ENCODE measurements at places on chromosomes 1 and 21. TPM values are rescaled to one million over a fixed set of nuclear protein-coding genes. Genes with fewer than 3 reads are reported as not detected.
A peak's percentile ranks its signal among the peaks of the same experiment; 100 is the strongest.

CFHR5 gene
- not detected for total RNA-seq

DNA sequence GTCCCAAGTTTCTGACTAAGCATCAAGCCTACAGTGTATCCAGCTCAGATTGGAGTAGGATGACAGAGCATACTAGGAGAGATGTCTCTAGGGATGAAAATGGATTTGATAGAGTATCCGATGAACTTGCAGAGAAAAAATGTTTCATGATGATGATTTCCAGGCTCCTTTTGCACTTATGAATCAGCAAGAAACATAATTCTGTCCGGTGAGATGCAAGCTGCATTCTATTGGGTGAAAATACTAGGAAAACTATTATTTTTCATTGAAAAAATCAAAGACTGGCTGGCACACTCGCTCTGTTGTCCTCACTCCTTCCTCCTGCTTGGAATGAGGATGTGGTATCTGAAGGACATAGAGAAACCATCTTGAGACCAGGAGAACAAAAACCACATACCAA, 35.4 kb upstream of the RAB3GAP2 start:
- no peak for DNase-seq

AMY1A gene
- not detected for total RNA-seq

TDRKH gene
- total RNA-seq = 10.1 TPM

OR2L13 gene
- not detected for total RNA-seq

DDOST gene
- total RNA-seq = 184 TPM

GRCh38 chr1:182520736-182521135, 68.3 kb downstream of the RNASEL start:
- peak; percentile 50 for DNase-seq

TFF2 gene
- not detected for total RNA-seq

GRCh38 chr1:6491081-6491449, 402 bp downstream of the PLEKHG5 start:
- no peak for DNase-seq

- DNase-seq = no peak
Measured at GRCh38 chr1:242187171-242187570, 188.3 kb upstream of the MAP1LC3C start.

CFAP141 gene
- total RNA-seq = not detected

DNA sequence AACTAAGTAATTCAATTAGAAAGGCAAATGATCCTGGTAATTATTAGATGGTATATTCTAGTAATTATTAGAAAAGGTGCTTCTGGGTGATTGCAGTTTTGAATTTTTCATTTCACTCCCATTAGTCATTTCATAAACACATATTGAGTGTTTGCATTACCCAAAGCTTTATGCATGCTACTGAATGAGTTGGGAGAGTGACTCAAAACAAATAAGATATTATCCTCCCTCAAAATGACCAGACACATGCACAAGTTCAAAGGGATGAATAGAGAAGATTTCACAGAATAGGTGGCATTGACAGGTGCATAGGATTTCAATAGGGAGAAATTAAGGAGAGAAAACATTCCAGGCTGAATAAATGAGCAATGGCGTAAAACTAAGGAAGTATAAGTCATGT, 84.7 kb downstream of the PHTF1 start:
- DNase-seq = no peak

DNA sequence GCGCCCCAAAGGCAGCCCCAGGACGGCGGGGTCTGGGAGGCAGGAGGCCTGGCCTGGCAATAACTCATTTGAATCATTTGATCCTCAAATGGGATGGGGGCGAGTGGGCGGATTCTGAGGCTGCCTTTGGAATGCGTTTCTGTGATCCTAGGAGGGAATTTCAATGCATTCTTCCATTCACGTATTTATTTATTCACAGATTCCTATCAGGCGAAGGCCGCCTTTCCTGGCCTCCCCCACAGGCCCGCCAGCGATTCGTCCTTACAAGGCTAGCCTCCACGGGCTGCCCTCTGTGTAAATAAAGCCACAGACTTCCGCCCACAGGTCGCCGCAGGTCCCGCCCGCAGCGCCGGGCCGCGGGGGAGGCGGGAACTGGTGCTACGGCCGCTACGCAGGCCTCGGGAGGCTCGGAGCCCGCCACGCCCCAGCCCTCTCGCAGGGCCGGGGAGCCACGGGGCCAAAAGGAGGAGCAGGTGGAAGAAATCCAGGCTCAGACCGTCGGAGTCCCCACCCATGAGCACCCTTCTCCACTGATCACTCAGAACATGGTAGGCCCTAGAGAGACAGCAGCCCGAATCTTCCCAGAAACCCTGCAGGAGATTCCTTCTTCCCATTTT, 31.3 kb upstream of the JUN start:
- peak; percentile 86 for DNase-seq

DNA sequence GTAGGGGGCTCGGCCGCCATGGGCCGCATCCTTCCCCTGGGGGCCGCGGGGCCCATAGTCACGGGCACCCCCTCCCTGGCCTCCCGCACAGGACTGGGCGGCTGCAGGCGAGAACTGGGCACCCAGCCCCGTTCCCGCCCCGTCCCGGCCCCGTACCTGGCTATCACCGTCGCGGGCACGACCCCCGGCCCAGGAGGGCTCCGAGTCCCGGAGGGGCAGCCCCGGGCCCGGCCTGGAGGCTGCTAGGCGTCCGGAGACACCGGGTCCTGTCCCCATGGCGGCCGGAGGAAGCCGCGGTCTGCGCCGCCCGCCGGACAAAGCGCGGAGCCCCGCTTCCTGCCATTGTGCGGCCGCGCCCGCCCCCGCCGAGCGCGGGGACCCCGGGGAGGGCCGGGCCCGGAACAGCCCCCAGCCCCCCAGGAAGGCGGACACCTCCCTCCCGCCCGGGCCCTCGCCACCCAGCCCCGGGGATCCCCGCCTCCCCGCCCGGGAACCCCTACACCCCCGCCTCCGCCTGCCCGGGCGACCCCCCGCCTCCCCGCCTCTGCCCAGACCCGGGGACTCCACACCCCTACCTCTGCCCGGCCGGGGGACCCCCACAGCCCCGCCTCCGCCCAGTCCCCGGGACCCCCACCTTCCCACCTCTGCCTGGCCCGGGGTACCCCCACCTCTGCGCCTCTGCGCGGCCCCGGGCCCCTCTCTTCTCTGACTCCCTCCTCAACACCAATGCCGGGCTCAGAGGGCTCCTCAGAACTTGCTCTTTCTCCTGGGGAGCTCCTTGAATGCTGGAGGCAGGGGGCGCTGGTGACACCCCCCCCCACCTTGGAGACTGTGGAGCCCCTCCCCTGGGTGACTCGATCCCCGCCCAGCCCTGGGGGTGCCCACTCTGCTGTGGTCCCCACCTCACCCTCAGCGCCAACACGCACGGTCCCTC, 6.0 kb downstream of the PLEKHG5 start:
- DNase-seq = no peak

OPTC gene
- total RNA-seq = not detected

TMEM61 gene
- not detected for total RNA-seq

EPHA10 gene
- not detected for total RNA-seq

ELAPOR1 gene
- total RNA-seq = 0.21 TPM

DNA sequence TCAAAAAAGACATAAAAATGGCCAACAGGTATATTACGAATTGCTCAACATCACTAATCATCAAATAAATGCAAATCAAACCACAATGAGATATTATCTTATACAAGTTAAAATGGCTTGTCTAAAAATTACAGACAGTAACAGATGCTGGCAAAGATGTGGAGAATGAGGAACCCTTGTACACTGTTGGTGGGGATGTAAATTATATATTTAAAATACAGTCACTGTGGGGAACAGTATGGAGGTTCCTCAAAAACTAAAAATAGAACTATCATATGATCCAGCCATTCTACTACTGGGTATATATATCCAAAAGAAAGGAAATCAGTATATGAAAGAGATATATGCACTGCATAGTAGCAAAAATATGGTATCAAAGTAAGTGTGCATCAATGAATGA, 1037.2 kb upstream of the B3GALT2 start:
- no peak for DNase-seq

SEC16B gene
- total RNA-seq = 1.8 TPM

TNFRSF1B gene
- total RNA-seq = 0.26 TPM

PLXNA2 gene
- total RNA-seq = 8.6 TPM

DNA sequence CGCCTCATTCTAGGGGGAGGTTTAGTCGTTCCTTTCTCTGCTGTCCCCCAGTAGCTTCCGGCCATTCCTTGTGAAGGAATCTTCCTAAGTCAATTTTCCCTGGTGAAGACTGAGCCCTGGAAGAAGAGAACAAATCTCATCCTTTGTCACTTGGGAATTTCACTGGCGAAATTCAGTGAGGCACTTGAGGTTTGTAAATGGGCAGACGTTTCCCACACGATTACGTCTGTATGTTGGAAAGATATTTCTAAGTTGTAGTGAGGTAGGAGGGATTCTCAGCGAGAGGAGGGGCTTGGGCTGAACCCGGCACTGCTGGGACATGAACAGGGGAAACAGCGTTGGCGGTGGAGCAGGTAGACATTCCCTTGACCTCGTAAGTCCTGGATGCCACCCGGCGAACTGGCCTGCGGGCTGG, 47.2 kb downstream of the GALNT2 start:
- no peak for DNase-seq

TBX19 gene
- 1.3 TPM for total RNA-seq

DNA sequence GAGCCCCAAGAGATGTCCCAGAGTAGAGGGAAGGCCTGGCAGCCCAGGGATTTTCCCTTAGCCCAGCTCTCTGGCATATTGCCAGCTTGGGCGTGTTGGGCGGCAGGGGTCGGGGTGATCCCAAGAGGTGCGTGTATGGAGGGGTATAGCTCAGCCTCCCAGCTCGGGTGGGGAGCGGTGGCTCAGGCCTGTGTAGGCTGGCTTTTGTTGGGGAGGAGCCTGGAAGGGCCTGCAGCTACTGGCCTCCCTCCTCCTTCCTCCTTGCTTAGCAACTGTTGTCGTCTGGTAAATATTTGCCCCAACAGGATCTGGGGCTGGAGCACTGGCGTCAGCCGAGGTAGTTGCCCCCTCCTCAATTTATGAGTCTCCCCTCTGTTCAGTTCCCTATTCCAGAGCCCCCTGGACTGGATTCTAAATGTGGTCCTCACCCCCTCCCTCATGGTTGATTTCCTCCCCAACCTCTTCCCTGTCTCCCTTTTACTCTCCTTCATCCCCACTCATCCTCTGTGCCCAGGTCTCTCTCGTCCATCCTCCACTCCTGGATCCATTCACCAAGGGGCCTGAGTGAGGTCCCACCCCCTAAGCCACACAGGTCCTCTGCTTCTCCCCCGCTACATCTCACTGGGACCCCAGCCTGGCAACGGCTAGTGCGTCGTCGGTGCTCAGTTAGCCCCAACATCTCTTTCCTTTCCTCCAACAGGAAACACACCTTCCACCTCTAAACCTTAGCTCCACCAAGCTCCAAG, 10.3 kb upstream of the LMNA start:
- peak; percentile 77 for DNase-seq

Measured in myocyte (in vitro differentiated cells).